Dorsolateral prefrontal cortex (tissue), 122 donors: ENCODE measurements at places on chromosomes 6 and 20.
A peak's percentile ranks its signal among the peaks of the same experiment; 100 is the strongest.

- no peak for DNase-seq
Measured at GRCh38 chr6:115896538-115897129, 164.1 kb downstream of the FRK start.

GRCh38 chr6:6330407-6330806 is 9.9 kb upstream of the F13A1 start:
- DNase-seq, result no peak

- no peak for DNase-seq
Measured at GRCh38 chr20:7696311-7696710, 243.9 kb downstream of the HAO1 start.

- DNase-seq, result no peak
Measured at GRCh38 chr20:48230216-48230615, 444.9 kb upstream of the SULF2 start.

- DNase-seq, result peak; percentile 36
Measured at GRCh38 chr20:10672624-10673127, 1.1 kb downstream of the JAG1 start.

GRCh38 chr6:157372501-157373280 is 8.3 kb upstream of the ZDHHC14 start:
- DNase-seq, result no peak

GRCh38 chr6:50840112-50840810 is 21.6 kb downstream of the TFAP2B start:
- no peak for DNase-seq

- DNase-seq, result no peak
Measured at GRCh38 chr6:149563928-149564325, 2.2 kb upstream of the GINM1 start.

GRCh38 chr6:108837236-108837971 is 10.8 kb upstream of the ARMC2 start:
- DNase-seq, result no peak

- DNase-seq, result no peak
Measured at GRCh38 chr20:57782631-57783041, 72.8 kb upstream of the PMEPA1 start.

- DNase-seq, result no peak
Measured at GRCh38 chr6:90231798-90232197, 64.8 kb downstream of the BACH2 start.

DNA sequence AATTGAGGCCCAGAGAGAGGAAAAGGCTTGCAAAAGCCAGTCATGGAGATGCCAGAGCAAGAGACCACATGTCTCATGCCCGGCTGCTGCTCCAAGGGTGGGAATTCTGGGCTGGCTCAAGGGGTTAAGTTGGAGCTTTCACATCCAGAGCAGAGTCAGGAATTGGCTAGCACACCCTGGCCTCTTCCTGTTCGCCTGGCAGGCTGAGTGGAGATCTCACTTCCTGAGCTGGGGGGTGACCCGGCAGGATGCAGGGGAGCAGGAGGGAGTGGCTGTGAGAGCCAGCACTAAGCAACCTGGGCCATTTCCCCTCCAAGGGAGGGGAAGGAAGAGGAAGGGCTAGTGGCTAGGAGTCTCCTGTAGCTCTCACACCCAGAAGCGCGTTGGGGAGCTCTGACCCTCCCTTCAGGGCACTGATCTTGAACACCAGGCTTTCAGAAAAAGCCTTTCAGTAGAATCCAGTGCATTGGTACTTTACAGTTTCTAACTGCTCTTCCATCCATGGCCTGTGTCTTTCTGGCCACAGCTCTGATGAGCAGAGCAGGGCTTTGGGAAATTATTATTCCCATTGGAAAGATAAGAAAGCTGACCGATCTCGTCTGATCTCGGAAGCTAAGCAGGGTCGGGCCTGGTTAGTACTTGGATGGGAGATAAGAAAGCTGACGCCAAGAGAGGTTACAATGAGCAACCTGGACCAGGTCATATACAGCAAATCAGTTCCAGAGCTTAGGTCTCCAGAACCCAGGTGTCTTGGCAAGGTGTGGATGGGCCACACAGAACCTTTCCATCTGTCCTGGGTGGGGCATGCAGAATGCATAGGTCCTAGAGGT is 2.2 kb upstream of the CCM2L start:
- DNase-seq, result no peak

DNA sequence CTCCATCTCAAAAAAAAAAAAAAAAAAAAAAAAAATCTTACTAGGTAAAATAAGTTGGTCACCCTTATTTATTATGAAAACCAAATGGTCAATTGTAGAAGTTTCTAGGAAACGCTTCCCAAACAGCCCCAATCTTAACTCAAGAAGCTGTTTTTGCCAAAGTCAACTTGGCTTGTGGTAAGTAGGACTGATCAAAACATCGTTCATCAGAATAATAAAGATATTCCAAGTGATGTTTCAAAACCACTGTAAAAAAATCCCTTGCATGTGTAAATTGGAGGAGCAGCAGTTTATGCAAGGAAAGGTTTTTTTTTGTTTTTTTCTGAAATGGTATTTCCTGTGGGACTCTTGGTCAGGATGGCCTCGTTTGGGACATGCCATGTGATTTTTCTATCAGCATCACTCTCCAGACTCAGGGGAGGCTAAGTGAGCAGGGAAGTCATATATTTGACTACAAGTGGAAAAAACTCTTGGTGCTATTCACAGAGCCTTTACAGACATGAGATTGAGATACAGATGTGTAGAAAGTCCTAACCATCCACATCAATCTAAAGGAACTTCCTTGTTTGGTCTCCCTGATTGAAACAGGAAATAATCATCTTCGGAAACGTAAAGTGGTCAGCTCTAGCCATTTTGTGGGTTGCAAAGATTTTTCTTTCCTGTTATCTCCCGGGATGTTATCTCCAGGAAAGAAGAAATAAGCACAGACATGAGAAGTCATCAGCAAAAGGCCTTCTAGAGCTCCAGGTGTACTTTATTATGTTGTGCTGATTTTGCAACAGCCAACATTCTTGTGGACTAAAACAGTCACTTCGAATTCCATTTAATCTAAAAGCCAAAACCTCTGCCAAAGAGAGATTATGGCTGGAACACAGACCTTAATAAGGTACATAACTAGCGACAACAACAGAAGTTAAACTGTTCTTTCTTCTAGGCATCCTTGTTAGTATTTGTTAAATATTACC is 177.8 kb downstream of the EDN1 start:
- DNase-seq, result no peak

DNA sequence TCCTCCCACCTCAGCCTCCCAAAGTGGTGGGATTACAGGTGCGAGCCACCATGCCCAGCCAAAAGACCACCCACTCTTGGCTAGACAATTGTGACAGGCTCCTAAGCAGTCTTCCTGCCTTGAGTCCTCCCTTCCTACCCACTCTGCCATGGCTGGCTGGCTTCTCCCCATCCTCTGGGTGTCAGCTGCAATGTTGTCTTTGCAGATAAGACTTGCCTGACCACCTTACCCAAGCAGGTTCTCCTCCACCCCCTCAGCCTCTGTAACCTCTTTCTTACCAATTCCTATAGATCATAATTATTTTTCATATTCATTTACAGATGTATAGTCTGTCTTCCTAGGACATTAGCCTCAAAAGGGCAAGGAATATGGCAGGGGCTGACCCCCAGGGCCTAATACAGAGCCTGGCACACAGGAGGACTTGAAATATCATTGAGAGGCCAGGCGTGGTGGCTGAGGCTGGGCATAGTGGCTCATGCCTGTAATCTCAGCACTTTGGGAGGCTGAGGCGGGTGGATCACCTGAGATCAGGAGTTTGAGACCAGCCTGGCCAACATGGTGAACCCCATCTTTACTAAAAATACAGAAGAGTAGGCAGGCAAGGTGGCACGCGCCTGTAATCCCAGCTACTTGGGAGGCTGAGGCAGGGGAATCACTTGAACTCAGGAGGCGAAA is 28.7 kb upstream of the SPAG4 start:
- DNase-seq, result no peak

DNA sequence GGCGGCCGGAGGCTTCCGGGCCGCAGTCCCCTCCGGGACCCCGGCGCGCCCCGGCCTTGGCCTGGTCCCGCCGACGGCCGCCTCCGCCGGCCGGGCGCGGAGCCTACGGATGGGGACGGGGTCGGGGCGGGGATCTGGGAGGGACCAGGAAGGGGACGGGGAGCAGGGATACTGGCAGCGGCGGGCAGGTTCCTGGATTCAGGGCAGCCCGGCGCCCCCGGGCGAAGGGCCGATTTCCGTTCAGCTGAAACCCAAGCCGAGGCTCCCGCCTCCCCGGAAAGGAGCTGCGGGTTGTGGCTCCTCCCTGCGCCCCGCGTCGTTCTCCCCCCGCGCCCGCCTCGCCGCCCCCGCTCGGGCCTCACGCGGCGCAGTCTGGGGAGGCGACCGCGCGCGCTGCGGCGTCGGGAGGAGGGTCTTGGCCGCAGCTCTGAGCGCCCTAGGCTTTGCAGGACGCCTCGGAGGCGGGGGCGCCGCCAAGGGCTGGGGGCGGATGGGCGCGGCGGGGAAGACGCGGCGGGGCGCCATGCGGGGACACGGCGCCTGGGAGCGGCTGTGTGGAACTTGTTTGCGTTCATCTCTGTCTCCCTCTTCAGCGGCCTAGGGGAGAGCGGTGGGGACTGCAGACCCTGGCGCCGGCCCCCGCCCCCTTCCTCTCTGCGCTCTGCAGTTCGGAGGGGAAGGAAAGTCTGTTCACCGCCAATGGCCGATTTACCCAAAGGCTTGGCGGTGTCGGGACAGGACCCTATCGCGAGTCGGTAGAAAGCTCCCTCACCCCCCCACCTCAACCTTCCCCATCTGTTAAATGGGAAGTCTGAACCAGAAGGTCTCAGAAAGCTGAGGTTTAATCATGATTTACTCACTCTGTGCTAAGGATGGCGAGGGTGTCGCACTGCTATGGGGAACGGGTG is 22.7 kb upstream of the TMEM181 start:
- peak; percentile 64 for DNase-seq

DNA sequence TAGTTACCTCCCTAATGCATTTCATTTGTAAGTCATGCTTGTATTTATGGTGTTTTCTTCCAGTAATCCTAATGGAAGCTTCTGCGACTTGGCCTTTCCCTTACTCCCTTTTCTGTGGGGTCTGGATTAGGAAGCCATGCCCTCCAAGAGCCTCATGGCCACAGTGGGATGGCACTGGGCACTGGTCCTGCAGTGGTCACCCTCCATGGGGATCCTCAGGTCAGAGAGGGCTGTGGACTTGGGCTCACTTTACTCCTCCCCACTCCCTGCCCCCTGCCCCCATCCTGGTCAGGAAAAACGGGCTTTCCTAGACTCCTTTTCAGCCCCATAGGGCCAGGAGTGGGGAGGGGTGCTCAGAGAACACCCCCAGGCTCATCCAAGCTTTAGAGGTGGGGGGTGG is 49.9 kb downstream of the EBF4 start:
- DNase-seq, result no peak

DNA sequence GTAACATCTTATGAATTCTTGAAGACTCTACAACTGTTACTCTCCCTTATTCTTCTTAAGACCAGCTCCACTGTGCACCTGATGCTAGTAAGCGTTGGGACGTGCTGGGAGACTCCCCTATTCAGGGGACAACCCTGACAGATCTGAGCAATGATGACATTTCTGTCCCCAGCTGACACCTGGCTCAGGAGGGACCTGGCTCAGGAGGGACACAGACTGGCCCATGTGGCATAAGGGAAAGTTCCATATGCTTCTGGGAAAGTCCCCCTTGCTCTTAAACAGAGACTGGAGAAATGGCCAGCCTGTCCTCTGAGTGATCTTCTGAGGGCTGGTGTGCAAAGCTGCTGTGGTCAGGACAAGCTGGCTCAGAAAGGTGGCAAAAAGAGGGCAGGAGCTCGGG is 10.0 kb upstream of the CD93 start:
- no peak for DNase-seq

DNA sequence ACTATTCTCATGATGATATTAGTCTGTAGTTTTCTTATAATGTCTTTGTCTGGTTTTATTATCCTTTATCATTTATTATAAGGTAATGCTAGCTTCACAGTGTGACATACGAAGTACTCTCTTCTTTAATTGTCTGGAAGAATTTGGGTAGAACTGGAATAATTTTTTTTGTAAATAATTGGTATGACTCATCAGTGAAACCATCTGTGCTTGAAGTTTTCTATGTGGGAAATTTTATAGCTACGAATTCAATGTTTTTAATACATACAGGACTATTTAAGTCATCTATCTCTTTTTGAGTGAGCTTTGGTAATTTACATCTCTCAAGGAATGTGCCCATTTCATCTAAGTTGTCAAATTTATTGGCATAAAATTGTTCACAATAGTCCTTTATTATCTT is 86.3 kb downstream of the SOD2 start:
- no peak for DNase-seq

DNA sequence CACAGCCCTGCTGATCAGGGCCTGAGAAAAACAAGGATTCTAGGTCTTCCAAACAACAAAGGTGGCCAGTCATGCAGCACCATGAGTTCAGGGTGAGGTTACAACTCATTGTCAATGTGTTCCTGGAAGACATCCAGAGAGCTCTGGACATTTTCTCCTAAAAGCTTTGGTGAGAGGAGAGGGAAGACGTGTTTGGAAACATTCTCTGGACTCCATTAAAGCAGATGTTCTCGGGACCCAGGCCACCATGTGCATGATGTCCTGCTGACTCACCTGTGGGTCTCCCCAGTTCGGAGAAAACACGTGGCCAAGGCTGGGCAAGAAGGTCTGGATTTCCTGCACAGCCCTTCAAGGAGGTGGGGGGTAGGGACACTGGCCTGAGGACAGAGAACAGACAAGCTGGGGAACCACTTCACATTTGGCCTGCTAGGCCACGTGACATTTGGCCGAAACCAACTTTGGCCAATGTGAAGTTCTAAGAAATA is 61.6 kb downstream of the KCNB1 start:
- DNase-seq, result no peak

DNA sequence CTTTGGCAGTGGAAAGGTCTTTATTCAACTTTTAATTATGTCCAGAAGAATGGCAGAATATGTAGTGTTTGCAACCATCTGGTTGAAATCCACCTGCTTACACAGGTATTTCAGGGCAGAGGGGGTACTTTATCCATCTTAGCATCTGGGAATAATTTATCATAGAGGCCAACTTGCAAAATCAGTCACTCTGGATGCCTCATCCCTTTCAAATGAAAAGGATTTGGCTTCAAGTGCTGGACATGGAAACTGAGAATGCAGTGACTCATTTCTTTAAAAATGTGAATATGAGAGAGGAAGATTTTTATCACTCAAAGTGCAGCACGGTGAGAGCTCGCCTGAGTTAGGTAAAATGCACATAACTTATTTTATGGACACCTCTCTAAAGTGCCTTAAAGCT is 758.3 kb downstream of the KIF16B start:
- no peak for DNase-seq

- DNase-seq, result no peak
Measured at GRCh38 chr6:118981884-118982574, 47.1 kb upstream of the MCM9 start.

- DNase-seq, result no peak
Measured at GRCh38 chr20:58133020-58133808, 95.2 kb downstream of the ANKRD60 start.

DNA sequence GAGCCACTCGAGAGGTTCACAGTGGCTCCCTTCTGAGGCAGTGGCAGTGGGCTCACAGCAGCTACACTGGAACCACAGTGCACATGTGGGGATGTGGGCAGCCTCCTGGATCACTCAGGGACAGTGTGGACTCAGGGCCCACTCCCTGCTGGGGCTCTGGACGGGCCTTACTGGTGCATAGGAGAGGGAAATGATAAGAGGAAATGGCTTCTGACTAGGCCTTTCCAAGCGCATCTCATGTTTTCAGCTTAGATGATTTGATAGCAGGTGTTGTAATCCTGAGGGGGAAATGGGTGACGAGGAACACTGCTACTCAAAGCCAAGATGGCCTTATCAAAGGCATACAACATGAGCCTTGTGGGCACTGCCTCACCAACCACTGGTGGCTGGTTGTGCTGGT is 44.0 kb downstream of the PANK2 start:
- DNase-seq, result no peak

GRCh38 chr6:10421921-10422736 is 7.3 kb upstream of the TFAP2A start:
- DNase-seq, result no peak

GRCh38 chr6:27693766-27694546 is 218.2 kb downstream of the OR2B2 start:
- DNase-seq, result no peak
